Pancreas (tissue), 10 donors: ENCODE measurements at places on chromosomes 12 and 14.

DNA sequence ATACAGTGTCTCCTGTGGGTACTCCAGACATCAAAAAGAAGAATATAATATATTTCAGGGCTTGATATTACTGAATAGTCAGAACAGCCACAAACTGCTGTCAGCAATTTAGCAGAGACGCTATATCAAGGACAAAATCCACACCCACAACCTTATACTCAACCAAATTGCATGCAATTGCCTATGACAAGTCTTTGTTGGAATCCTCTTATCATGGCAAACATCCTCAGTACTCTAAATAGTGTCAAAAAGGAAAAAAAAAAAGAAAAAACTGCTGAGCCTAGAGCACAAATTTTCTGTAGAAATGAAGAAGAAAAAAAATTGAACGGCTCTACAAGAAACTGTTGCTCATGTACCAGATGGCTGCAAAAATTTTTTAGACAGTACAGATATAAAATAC, 485.7 kb downstream of the TMTC2 start:
- no peak for DNase-seq

DNA sequence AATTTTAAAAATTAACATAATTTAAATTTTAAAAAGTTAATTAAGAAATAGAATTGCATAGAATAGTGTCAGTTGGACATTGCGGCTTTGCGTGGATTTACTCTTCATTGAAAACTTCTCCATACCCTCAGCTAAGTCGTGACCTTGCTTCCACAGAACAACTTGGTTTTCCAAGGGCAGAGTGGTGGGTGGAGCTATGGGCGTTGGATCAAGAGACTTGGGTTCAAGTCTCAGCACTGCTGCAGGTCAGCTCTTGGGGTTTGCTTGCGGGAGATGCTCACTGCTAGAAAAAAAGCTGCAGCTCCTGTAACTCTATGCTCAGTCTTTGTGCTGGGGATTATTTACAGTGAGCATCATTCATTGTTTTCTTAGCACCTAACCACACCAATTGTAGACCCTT, 133.7 kb downstream of the PRIMA1 start:
- DNase-seq: no peak

DNA sequence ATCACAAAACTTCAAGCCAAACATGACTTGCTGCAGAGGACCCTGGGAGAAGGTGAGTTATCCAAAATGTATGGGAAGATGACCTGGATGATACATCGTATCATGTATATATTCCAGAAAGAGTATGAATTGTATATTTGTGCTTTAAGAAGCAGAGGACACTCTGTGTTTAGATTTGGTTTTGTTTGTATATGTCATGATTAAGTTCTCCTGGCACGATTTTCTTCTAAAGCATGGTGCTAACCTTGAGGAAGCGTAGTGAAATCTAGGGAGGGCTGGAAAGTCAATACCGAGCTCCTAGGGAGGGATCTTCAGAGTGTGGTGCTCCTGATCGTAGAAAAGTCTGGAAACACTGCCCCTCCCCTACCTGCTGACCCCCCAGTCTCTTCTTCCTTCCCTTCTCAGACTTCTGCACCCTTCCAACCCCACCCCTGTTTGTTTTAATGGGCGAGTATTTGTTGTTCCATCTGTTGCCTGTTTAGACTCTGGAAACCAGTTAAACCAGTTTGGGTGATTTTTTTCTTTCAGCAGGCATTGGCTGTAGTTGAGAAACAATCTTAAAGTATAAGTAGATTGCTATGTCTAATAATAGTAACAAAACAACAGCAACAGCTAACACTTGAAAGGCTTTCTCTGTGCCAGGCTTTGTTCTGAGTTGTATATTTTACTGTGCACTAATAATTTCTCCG, 141.6 kb downstream of the KICS2 start:
- DNase-seq: no peak

DNA sequence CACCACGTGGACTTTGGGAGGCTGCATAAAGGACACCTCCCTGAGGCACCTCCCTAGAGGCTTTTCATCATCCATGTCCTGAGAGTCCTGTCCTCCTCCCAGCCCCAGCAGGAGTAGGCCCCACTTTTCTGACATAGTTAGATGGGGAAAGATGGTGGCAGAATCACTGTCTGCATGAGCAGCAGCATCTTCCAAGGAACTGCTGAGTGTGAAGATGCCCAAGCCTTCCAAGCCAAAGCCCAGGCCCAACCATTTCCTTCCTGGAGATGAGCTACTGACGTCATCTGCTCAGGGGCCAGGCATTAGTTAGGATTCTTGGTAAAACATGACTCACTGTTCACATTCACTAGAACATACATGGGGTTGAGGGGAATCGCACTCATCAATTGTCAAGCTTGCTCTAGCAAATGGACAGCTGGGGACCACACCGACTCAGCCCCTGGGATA, 37.3 kb downstream of the VDR start:
- no peak for DNase-seq

- no peak for DNase-seq
Measured at GRCh38 chr14:29236401-29236800, 469.8 kb downstream of the FOXG1 start.

DNA sequence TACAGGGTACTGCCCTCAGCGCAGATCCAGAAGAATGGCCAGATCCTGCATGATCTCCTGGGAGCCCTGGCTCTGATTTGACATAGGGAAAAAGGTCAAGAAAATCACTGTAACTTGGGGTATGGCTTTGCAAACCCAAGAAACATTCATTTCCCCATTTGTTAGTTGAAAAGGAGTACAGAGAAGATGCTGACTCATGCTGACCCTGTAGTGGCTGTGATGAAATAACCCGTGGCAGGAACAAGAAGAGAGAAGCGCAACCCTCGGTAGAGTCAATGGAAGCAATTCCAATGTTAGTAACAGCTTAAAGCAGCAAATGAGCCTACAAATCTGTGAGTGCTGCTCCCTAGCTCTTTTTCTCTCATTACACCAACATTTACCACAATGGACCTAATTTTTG, 281.6 kb upstream of the NPAS3 start:
- DNase-seq: no peak

DNA sequence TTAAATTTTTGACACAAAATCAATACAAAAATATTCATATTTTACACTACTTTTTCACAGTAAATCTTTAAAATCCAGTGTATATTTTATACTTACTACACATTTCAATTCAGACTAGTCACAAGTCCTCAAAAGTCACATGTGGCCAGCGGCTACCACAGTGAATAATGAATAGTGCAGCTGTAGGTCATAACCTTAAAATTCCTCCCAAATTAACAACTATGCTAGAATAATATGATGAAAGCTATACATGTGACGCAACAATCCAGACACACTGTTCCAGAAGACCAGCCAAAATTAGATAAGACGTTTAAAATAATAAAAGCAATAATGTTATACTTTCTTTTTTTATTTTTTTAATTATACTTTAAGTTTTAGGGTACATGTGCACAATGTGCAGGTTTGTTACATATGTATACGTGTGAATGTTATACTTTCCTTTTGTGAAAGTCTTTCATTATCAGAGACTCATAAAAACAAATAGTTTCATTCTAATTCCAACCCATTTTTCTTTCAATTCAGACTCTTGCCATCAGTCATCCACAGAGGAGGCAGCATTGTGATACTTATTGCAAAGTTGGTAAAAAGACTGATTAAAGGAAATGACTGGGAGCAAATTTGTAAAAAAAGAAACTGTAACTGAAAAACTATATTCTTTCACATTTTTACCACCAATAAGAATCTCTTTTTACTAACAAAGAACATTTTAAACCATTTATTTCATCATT, 67.0 kb downstream of the C2CD5 start:
- DNase-seq: no peak

GRCh38 chr12:45017916-45018315, 33.0 kb downstream of the DBX2 start:
- no peak for DNase-seq

DNA sequence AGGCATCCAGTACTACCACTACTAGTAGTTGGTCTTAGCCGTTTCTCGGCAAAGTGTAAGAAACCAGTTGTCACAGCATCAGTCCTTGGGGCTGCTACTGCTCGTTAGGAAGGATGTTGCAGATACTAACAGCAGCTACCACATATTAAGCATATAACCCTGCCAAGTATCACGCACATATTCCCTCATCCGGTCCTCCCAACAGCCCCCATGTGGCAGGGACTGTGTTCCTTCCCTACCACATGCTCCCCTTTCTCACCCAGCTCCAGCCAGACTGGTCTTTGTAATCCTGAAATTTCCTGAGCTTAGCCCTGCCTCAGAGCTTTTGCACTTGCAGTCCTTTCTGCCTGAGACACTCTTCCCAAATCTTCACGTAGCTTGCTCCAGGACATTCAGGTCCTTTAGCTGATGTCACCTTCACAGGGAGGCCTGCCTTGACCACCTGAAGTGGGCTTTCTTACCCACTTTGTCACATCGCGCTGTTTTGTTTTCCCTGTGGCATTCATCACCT, 7.8 kb downstream of the ERP29 start:
- no peak for DNase-seq

DNA sequence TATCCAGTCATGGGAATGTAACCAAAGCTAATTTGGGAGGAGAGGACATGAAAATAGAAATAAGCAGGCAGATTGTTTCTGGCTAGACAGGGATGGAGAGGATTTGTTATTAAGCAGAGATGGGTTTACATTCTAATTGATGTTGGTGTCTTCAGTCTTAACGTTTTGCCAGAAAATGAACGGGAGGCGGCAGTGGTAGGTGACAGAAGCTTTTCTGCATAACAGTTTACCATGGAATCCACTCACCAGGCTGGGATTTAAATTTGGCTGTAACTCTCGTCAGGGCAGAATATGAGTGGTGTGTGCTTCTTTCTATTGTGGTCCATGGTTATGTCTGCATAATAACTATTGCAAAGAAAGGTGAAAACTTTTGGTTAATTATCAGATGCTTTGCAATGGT, 50.2 kb upstream of the OTX2 start:
- DNase-seq: no peak

DNA sequence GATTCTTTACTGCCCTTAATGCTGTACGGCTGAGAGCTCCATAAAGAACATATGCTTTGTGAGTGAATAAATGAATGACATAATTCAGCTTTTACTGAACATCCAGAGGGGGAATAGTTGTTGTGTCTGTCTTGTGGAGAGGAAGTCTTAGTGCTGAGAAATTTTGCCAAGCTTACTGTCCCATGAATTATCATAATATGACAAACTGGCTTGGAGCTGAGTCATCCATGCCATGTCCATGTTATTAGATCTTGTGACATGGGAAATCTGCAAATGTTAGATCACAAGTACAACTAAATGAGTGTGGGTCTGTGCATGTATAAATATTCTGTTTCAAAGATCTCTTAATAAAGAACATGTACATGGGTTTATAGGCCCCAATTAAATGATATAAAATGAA, 350.4 kb downstream of the BMP4 start:
- no peak for DNase-seq

DNA sequence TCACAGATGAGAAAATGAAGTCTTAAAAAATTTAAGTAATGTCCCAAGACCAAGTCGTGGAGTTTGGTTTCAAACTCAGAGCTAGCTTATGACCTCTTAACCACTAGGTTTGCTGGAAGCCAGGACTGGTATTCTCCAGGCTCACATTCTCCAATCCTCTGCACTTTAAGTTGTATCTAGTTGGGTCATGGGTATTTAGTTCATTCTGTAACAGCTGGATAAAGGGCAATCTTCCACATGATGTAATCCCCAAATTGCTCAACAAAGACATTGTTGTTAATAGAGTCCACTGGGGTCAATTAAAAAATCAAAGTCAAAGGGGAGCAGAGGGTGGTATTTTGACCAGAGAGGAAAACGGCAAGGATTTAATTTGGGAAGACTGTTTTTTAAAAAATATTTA, 17.8 kb upstream of the GAS2L3 start:
- no peak for DNase-seq

DNA sequence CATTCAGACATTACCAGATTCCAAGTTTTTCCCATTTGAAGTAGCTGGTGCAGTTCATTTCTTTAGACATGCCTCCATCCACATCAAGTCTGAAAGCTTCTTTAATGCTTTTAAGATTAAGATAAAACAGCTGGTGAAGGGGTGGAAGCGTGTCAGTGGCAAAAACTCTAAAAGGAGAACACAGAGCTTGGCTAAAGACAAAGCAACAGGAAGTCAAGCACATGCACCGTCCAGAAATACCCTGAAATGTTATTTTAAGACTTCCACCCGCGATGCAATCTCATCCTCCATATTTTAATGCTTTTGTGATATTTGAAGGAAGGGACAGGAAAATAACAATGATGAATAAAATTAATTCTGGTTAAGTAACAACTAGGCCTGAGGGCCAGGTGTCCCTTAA, 31.8 kb downstream of the PPM1H start:
- no peak for DNase-seq

GRCh38 chr12:124379938-124380754, 85.3 kb downstream of the RFLNA start:
- no peak for DNase-seq

- no peak for DNase-seq
Measured at GRCh38 chr12:112798048-112798760, 6.7 kb downstream of the RPH3A start.

DNA sequence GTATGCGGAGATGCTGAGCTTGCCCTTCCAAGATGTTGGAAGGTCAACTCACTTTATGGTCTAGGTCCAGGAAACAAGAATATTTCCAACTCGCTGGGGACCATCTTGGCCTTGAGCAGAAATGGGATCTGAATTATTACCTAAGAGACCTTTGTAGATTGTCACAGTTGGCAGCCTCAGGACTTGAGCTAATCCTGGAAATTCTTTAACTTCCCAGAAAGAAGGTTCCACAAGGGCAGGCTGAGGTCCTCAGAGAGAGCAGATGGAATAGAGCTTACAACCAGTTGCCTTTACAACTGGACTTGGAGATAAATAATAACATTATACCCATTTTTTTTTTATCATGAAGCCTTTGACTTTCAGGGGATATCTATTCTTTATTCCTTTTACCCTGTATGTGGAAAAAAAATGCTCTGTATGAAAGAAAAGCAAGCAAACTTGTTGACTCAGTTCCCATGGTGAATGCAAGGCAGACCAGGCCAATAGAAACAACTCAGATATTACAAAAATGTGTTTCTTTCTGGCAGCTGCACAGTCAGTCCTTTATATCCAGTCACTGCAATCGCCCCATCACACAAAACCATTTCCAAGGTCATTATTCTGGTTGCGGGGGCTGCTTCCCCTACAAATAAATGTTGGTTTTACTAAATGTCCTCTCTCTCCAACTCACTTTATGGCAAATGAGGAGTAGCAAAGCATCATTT, 401.4 kb downstream of the ZFP36L1 start:
- no peak for DNase-seq

GRCh38 chr14:32055175-32055574, 21.9 kb upstream of the ARHGAP5 start:
- no peak for DNase-seq
